ENCODE measurements at places on chromosomes 11 and 22. TPM values are rescaled to one million over a fixed set of nuclear protein-coding genes. Genes with fewer than 3 reads are reported as not detected.

Gene HEPHL1
- not detected for total RNA-seq

DNA sequence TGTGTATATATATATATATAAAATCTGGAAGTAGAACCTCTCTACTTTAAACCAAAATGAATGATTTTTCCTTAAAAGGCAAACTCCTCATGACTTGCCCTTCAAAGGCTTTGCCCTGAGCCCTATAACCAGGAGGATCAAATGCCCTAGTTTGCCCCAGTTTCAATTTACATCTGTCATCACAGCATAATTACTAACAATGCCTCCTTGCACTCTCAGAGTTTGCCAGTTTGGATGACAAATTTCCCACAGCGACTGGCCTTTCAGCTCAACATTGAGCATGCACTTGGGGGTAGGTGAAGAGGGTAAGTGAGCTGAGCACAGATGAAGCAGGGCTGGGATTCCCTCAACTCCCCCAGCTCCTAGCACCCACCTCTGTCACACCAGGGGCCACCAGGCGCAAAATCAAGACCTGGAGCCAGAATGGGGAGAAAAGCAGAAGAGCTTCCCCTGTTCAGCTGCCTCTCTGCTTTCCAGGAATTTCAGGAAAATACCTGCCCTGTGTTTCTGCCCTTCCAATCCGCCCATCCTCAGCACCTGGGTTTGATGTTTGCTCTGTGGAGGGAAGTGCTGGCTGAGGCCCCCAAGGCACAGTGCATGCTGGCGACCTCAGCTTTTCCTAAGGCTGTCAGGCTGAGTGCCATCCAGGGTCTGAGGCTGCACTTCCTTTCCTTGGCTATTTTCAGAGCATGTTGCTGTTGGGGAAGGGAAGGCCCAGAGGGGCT is 67.5 kb downstream of the ADAMTS15 start:
- DNase-seq = peak; percentile 41

Gene RHOD
- total RNA-seq = 28.7 TPM

- no peak for DNase-seq
Observed at GRCh38 chr11:83957038-83957900, 671.1 kb upstream of the CCDC90B start.

Gene OR8G1
- total RNA-seq = not detected

Gene SCUBE2
- total RNA-seq = 3.5 TPM

DNA sequence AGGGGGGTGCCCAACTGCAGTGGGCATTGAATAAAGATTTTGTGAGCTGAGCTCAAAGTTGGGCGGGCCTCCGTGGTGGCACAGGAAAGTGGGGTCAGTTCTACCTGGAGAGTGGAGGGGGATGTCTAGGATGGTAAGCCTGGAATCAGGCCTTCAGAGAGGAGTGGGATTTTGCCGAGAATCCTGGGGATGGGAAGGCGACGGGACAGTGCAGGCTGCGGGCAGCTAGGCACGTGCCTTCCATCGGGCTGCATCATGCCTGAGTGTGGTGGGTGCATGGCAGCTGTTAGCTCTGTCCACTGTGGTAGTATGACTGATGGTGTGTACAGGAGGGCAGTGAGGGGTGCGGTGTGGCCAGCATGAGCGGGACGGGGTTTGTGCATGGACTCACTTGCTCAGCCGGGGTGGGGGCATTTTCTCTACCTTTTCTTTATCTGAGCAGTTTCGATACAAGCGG is 3.6 kb downstream of the SHANK3 start:
- no peak for DNase-seq

DNA sequence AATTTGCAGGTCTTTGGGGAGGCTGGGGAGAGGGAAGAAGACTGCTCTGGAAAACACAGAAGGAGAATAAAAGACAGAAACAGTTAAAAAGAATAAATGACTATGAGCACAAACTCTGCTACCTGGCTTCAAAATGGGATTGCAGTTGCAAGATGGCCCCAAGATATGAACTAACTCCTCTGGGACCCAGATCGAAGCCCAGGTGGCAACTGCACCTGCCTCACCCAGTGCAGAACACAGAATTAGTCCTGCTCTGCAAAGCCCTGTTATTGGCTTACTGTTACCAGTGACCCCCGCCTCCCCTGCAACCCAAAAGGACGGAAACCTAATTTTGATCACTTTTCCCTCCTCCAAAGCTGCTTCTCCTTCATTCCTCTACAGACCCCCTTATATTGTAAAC is 35.9 kb upstream of the POU2AF1 start:
- no peak for DNase-seq

- no peak for DNase-seq
Observed at GRCh38 chr22:27485842-27486241, 315.7 kb downstream of the MN1 start.

DNA sequence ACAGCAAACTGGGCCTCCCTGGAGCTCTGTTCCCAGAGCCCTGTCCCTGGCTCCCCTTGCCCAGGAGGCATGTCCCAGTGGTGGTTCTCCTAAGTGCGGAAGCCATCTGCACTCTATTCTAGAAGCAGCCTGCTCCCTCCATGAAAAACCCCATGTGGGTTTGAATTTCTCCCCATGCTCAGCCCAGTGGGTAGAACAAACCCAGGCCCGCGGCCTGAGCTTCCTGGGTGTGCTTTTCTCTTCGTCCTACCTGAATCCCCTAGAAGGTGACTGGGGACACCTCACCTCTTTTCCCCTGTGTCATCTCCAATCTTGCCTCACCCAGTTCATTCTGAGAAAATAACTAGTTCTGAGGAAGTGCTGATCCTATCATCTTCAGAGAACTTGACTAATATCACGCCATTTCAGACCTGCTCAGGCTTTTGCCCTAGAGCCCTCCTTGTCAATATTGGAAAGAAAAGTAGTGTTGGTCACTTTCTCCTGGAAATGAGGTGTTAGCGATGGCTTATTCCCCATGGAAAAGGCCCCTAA is 15.9 kb downstream of the IL10RA start:
- DNase-seq = no peak

DNA sequence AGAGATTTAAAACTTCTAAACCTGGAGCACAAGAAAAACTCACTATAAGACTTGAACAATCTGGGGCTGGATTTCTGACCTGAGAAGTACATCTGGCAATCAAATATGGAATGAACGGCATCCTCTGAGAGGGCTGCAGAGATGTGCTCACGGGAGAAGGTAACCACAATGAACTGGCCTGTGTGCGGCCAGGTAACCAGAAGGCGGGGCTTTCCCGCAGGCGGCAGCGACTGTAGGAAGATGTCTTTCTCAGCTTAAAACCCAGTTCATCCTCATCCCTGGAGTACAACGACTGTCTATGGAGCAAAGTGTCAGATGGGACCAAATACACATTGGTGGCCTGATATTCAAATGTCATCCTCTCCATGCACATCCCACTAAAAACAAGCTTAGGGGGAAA is 24.5 kb downstream of the MICAL3 start:
- no peak for DNase-seq

- DNase-seq = no peak
Observed at GRCh38 chr11:64853709-64854108, 9.3 kb upstream of the CDC42BPG start.

Gene GSTT2
- total RNA-seq = 0.65 TPM

Gene ISX
- total RNA-seq = not detected

GRCh38 chr11:70233511-70233934 is 30.4 kb downstream of the FADD start:
- peak; percentile 91 for DNase-seq

Gene GAS2
- total RNA-seq = 0.51 TPM

DNA sequence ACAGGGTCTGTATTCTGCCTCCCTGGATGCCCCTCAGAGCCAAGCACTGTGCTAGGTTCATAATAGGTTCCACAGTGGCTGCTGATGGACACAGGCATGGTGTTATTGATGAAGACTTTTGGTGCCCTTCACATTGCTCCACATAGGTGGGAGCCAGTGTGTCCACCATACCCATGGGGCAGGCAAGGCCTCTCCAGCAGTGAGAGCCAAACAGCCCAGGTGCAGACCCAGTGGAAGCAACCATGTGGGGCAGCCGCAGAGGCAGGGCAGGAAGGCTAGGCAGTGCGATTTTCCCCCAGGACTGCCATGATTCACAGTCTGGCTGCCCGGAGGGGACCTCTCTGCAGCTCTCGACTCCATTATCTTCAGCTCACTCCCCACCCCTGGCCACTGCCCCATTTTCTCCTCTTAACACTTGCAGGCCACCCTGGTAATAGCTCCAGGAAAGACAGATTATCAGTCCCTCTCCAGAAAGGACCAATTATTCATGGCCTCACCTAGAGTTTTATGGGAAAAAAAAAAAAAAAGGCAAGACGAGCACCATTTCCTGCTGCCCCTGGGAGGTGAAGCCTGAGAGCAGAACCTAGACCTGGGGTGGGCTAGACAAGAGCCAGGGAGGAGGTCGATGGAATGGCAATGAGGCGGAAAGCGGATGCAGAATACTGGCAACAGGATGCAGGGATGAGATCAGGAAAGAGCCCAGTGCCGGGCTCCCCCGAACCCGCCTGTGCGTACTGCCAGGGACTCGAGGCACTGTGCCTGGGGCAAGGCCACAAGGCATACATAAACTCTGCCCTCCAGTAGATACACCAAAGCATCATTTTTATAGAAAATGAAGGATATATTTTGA is 343.0 kb upstream of the NCAM1 start:
- no peak for DNase-seq

GRCh38 chr22:39583066-39583667 is 12.6 kb downstream of the CACNA1I start:
- no peak for DNase-seq

- no peak for DNase-seq
Observed at GRCh38 chr11:119744577-119744976, 15.6 kb upstream of the NECTIN1 start.

DNA sequence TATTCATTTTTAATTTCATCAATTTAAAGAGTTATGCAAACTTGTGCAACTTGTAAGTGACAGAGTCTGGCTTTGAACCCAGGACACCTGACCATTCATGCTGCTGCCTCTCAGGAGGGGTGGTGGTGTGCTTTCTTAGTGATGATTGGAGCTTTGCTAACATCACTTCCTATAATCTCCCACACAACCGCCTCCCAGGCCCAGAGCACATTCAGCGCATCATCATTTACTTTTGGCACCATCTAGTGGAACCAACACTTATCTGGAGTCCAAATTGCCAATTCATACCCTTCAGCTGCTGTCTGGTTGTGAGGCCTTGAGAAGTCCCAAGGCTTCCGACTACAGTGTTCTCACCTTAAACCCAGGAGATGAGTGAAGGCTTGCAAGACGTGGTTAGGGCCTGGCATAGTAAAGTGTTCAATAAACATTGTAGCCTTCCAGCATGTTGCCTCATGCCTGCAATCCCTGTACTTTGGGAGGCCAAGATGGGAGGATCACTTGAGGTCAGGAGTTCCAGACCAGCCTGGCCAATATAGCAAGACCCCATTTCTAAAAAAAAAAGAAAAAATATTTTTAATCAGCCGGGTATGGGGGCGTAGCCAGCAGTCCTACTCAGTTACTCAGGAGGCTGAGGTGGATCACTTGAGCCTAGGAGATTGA is 1.1 kb upstream of the TTLL1 start:
- peak; percentile 95 for DNase-seq

- DNase-seq = peak; percentile 77
Observed at GRCh38 chr11:112613051-112613972, 347.9 kb upstream of the NCAM1 start.

- DNase-seq = no peak
Observed at GRCh38 chr11:96523656-96524055, 133.8 kb downstream of the JRKL start.

Gene SCO2
- total RNA-seq = 17.5 TPM

GRCh38 chr22:25938151-25938550 is 196.2 kb downstream of the MYO18B start:
- no peak for DNase-seq

DNA sequence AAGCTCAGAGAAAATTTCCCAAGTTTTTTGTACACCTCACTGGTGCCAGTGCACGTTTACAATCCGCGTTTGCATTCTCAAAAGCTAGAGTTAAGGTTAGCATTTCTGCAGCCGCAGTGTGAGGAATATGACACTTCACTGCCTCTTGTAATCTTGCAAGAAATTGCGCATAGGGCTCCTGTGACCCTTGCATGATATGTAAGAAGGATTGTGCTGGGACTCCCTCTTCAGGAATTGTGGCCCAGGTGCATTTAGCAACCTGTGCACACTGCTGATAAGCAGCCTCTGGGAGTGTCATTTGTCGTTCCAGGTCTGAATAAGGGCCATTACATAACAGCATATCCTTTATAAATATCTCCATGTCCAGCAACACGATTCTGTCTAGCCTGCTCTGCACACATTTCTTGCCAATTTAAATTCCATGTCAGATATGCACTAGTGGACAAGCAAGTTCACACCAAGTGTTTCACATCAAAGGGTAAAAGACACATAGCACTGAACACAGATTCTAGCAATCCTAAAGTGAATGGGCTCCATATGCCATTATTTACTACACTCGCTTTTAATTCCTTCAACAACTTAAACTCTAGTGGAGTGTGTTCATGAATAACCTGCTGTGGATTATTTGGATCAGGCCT is 69.2 kb upstream of the INCENP start:
- DNase-seq = peak; percentile 37

Measured in GM23248 (cell line).